ENCODE measurements at places on chromosomes 16 and 17.
A peak's percentile ranks its signal among the peaks of the same experiment; 100 is the strongest.

- DNase-seq = peak; percentile 84
These were observed 5.0 kb upstream of the SPATA20 start for GRCh38 chr17:50541716-50542688.

DNA sequence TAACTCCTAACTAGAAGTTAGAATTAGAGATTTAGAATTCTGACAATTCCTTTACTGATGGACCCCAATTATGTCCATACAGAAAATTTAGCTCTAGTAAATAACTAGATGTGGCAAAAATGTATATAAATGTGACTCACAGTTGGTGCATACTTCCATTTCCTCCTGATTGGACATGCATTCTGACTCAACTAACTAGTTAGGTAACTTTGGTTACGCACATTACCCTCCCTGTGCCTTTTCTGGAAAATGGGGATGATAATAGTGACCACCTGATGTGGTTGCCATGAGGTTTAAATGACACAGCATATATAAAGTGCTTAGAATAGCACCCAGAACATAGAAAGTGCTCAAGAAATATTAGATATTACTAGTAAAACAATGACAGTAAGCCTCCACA lies 550.0 kb upstream of the SALL1 start:
- no peak for DNase-seq

GRCh38 chr17:62085511-62086408 lies 20.7 kb upstream of the MED13 start:
- DNase-seq = no peak

DNA sequence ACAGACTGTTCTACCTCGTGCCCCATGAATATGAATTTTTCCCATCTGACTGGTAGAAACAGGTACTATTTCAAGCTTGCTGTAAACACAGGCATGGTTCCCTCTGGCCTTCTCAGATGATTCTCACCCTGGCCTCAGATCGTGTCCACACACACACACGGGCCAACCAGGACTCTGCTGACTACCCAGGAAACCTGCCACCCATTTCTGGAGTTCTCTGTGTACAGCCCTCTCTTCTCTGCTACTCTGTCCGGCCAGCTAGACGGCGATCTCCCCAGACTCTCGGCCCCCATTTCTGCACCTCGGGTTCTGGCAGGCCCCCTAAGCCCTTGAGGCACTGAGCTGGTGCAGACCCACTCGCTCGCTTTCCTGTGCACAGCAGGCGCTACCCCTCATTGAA lies 31.2 kb downstream of the RPA1 start:
- DNase-seq = no peak

- DNase-seq = no peak
These were observed 43.4 kb downstream of the TNFRSF13B start for GRCh38 chr17:16928406-16929034.

DNA sequence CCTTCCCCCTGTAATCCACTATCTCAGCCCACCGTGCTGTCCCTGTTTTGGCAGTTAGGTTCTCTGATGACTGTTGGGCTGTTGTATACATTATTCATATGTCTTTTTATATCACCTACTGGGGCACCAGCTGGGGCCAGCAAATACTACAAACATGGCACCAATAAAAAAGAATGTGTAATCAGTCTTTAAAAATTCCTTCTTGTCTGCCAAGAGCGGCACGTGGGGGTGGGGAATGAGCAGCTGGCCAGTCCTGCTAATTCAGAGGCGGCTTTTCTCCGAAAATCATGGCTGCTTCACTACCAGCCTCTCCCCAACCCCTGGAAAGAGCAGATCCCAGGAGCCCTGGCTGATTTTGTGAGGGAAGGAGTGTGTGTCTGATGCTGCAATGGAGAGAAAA lies 77.7 kb upstream of the EEF2KMT start:
- no peak for DNase-seq

- DNase-seq = no peak
These were observed 105.0 kb downstream of the XYLT1 start for GRCh38 chr16:17365591-17366298.

DNA sequence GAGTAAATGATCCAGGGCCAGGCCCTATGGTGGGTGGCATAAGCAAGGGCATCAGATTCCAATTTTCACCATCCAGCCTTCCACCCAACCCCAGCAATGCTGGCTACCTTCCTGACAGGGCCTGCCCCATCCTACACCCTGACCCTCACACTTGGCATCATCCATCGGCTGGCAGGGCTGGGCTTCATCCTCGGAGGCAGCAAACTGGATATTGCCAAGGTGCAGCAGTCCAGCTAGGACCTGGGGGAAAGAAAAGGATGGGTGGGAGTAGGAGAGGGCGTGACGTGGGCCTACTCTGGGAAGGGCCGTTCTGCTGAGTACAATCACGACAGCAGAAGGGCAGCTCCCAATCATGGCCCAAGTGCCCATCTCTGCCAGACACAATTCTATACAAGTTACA lies 23.5 kb downstream of the MYO19 start:
- no peak for DNase-seq

DNA sequence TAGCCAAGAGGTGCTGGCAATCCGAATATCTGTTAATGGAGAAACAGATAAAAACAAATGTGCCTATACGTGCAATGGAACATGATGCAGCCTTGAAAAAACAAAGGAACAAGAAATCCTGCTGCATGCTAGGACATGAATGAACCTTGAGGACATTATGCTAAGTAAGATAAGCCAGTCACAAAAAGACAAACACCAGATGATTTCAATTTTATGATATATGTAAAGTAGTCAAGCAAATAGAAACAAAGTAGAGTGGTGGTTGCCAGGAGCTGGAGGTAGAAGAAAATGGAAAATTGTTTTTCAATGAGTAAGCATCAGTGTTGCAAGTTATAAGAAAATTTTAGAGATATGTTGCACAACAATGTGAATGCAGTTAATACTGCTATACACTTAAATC lies 409.7 kb upstream of the CDH8 start:
- no peak for DNase-seq

- DNase-seq = peak; percentile 94
These were observed 4.4 kb upstream of the MAP2K3 start for GRCh38 chr17:21280081-21280518.

DNA sequence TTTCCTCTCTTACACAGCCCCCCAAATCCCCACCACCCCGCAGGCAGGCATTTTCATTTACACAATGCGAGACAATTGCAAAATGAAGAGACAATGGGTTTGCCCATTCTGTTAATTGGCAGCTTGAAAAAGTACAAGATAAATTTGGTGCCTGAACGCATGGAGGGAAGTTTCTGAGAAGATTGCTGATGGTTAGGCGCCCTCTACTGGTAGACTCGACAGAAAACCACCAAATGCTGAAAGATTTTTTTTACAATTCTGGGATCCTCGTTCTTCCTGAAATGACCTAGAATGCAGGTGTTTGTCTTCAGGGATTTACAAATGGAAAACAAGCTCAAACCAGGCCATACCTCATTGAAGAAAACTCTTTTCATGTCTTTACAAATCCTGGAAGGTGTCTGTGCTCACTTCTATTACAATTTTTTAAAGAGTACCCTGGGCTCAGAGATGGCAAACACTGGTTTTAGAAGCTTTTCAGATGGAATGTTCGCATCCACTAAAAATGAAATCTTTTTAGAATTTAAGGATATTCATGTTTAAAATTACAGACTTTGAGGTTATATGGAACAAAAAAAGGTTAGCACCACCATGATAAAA lies 338.5 kb downstream of the PMP22 start:
- peak; percentile 30 for DNase-seq

GRCh38 chr17:17730250-17730935 lies 49.1 kb downstream of the RAI1 start:
- DNase-seq = no peak

DNA sequence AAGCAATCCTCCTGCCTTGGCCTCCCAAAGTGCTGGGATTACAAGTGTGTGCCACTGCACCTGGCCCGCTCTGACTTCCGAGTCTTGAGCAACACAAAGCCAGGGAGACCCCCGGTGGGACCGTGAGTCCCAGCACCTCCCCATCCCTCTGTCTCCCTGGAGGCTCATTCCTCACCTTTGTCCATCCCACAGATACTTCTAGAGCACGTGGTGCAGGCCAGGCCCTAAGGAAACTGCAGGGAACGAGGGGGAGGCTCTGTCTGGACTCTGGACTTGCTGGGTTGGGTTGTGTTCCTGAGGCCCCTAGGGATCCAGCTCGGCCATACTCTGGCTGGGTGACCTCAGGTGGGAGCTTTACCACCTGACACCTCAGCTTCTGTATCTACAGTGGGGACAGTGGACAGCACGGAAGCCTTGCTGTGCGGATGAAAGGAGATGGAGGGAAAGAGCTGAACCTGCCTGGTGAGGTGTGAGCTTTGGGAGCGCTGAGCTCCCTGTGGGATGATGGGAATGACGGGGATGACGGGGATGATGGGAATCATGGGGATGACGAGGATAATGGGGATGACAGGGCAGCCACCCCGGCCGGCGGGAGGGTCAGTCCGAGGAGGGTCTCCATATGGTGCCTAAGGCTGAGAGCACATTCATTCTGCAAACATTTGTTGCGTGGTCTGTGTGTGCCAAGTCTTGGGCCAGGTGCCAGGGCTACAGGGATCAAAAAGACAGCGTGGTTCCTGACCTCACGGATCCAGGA lies 26.6 kb downstream of the C16orf74 start:
- no peak for DNase-seq

GRCh38 chr16:22262460-22262859 lies 34.7 kb upstream of the POLR3E start:
- no peak for DNase-seq

DNA sequence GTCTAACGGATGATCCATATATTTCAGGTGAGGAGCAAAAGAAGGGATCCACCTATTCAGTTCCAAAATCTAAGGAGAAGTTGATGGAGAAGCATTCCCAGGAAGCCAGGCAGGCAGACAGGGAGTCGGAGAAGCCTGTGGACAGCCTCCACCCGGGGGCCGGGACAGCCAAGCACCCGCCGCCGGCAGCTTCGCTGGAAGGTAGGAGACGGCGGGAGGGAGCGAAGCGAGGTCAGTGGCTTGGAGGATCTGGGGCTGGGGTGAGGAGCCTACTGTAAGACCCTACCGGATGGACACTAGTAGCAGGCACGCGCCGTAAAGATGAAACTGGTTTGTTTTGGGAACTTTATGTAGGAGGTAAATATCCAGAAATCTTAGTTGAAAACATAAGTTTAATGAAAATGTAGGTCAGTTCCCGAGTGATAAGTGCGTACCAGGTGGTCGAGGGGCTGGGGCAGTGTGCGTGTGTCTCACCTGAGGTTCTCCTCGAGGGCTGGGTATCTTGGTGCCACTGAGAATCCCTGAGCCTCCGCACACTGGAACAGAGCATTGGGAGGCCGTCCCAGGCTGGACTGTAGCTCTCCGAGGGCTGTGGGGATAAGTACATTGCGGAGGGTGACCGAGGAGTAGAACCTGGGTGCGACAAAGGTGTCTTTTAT lies 714 bp downstream of the SPATA33 start:
- no peak for DNase-seq

- DNase-seq = no peak
These were observed 25.7 kb upstream of the NXPH3 start for GRCh38 chr17:49549691-49550678.

GRCh38 chr17:43976963-43977837 lies 23.5 kb upstream of the PYY start:
- DNase-seq = no peak

GRCh38 chr16:8547762-8548161 lies 42.5 kb downstream of the TMEM114 start:
- no peak for DNase-seq

DNA sequence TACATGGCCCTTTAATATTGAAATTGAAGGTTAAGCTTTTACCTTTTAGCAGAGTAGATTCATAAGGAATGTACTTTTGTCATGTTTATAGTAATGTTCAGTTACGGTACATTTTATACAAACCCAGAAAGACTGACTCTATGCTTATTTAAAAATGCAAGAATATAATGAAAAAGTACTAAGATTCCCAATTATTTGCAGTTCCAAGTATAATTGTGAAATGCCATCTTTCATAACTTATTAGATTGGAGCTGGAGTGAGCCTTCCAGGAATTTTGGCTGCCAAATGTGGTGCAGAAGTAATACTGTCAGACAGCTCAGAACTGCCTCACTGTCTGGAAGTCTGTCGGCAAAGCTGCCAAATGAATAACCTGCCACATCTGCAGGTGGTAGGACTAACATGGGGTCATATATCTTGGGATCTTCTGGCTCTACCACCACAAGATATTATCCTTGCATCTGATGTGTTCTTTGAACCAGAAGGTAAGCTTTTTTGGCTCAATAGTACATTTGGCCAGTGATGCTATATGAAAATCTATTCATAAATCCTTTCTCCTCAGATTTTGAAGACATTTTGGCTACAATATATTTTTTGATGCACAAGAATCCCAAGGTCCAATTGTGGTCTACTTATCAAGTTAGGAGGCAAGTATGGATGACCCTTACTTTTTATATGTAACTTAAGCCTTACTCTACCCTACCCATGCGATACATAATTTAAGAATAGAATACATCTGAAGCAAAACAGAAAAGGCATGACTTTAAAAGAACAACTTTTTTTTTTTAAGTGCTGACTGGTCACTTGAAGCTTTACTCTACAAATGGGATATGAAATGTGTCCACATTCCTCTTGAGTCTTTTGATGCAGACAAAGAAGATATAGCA lies 4.2 kb downstream of the SRSF2 start:
- no peak for DNase-seq

GRCh38 chr17:49414271-49414621 lies 436 bp downstream of the PHB1 start:
- DNase-seq = no peak

DNA sequence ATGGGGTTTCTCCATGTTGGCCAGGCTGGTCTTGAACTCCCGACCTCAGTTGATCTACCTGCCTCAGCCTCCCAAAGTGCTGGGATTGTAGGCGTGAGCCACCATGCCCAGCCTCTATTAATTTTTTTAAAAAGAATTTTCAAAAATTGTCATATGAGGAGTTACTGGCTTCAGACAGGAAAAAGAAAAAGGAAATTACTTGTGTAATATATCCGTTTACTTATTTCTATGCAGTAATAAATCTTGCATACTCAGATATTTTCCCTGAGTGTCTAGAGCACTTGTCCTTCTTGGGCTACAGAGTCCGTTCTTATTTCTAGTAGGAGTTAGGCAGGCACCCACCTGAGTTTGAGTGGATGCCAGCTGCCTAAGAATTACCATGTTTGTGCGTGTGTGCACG lies 85.8 kb downstream of the VMP1 start:
- no peak for DNase-seq

GRCh38 chr16:6482696-6483468 lies 849.8 kb upstream of the RBFOX1 start:
- no peak for DNase-seq

GRCh38 chr16:78469787-78470186 lies 370.3 kb downstream of the WWOX start:
- no peak for DNase-seq

GRCh38 chr17:10171122-10171571 lies 27.3 kb downstream of the GAS7 start:
- DNase-seq = no peak

All from stimulated activated CD4-positive, alpha-beta T cell treated with anti-CD3 and anti-CD28 coated beads, Interleukin-4, amount 100 ng/mL, for 48 hours (primary cell).